ENCODE measurements at places on chromosomes 2 and 18.

- DNase-seq = no peak
These were observed 572 bp downstream of the INPP4A start for GRCh38 chr2:98445177-98445682.

GRCh38 chr2:136715146-136715545 is 50.2 kb upstream of the THSD7B start:
- DNase-seq = no peak

DNA sequence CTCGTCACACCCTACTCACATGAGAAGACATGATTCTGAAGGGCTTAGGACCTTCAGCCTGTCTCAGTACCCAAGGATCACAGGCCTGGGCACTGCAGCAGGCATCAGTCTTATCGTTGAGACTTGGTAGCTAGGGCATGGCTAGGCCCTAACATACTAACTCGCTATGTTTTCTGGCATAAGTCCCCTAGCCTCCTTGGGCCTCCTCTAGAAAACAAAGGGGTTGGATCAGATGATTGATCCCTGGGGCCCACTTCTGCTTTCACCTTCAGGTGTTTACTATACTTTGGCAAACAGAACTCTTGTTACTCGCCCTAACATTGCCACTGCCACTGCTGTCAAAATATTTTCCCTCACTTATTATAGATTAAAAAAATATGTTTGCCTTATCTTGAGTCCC is 44.2 kb downstream of the VSNL1 start:
- no peak for DNase-seq

- no peak for DNase-seq
These were observed 138.5 kb upstream of the RASGRP3 start for GRCh38 chr2:33337981-33338380.

DNA sequence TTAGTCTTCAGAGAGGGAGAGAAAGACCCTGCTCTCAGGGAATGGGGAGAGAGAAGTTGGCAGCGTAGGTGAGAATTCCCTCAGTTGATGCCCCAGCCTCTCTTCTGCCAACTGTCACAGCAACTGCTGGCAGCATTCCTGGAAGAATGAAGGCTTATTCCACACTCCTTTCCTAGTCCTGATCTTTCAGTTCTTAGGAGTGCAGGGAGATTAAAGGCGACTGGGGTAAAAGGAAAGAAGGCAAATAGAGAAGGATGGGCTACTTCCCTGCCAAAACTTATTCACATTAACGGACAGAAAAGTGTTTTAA is 65.9 kb upstream of the ACAA2 start:
- DNase-seq = no peak

GRCh38 chr2:176464886-176465564 is 195.8 kb downstream of the MTX2 start:
- no peak for DNase-seq

DNA sequence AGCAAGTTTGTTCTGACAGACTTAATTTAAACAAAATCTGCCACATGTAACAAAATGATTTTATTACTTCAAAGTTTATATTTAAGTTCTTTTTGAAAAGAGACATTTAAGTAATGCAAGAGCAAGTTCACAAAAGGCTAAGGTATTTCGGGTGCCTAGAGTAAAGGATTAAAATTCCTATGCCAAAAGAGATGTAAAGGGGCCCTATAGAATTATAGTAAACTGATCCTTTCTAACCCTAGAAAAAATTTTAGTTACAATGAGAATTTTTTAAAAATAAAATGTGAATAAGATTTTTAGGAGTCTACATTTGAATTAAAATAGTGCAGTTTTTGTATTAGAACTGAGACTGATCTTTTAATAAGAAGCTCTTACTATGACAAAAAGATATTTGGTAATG is 147.1 kb downstream of the PLEKHA3 start:
- no peak for DNase-seq

DNA sequence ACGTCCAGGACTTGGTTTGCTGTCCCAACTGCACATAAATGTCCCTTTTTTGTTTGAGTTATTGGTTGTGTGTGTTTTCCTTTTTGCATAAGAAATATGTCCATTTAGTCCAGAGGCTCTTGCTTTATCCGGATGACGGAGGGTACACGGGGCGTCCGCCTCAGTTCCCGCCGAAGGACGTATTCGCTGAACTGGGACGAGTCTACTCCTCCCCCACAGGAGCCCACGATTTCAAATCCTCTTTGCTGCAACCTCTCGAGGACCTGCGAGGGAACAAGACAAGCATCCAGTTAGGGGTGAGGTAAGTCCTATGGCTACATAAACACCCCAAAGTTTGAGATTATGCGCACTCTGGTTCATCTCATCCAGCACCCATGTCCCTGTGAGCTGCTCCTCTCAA is 92.7 kb downstream of the KCTD1 start:
- DNase-seq = no peak

- DNase-seq = no peak
These were observed 154.2 kb downstream of the MIB1 start for GRCh38 chr18:21894619-21895367.

DNA sequence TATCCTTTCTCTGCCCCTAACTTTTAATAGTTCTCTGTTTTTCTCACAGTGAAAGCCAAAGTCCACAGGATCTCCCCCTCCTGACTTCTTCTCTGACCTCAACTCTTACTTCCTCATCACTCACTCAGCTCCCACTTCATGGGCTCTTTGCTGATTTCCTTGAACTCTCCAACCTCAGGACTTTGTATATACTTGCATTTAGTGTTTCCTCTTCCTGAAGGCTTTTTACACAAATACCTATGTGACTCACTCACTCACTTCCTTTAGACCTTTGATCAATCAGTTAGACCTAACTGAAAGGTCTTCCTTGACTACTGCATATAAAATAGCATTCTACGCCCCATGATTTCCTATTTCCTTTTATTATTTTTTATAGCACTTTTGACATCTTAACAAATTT is 233.1 kb upstream of the MEX3C start:
- DNase-seq = no peak

DNA sequence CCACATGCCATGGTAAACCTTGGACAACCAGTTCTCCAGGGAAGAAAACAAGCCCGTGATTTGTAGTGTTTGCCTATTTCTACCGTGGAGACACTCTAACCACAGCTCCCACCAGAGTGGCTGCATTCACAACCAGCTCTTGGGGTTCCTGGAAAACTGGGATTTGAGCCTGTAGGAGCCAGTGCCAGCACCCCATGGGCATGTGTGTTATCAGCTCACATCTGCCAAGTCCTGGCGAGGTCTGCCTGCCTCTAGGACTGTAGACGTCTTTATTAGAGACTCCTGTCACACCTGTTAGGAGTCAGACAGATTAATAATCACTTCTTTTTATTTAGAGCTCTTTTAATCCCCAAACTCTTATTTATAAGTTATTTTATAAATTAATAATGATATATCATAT is 41.0 kb downstream of the INPP5D start:
- DNase-seq = no peak

DNA sequence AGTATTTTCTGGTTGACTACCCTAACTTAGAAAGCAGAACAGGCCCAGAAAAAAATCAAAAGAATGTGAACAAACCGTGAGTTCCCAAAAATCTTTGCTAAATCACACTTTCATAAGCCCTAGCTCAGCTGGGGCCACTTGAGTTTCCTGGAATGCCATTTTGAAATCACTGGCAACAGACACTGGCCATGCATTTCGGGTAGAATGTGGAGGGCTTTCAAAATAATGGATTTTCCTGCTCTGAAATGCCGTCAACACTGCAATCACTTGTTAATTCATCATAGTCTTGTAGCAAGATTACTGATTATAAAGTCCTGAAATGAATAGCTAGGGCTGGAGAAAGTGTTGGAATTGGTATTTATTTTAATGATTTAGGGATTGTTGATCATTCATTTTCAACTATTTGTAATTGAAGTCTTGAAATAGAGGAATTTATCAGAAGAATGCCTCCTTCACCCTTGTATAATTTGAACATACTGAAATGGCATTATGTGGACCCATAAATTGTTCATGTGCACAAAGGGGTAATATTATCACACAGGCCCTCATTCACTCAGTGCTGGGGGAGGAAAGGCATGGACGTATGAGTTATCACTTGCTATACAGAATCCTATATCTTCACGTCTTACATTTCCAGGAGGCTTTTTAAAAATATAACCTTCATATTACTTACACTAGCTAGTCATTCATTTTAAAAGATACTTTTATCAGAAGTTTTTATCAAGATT is 134.8 kb downstream of the DTNA start:
- no peak for DNase-seq

DNA sequence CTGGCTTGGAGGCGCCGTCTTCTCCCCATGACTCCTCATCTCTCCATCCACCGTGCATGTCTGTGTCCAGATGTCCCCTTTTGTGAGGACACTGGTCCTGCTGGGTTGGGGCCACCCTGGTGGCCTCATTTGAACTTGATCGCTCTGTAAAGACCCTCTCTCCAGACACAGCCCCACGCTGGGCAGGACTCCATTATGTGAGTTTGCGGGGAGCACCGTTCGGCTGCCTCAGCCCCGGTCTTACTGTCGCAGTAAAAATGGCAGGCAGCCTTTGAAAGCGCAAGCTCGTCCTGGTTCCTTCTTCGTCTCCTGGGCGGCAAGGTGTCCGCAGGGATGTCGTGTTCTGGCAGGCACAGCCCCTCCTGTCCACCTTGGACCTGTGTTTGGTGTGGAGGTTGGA is 17.7 kb downstream of the NFATC1 start:
- no peak for DNase-seq

- no peak for DNase-seq
These were observed 2.9 kb upstream of the SEMA4C start for GRCh38 chr2:96872591-96873349.

GRCh38 chr2:229855116-229855515 is 66.7 kb downstream of the TRIP12 start:
- no peak for DNase-seq

GRCh38 chr18:49149011-49149410 is 198.2 kb upstream of the SMAD7 start:
- DNase-seq = no peak

GRCh38 chr2:233553366-233553765 is 13.2 kb downstream of the USP40 start:
- no peak for DNase-seq

DNA sequence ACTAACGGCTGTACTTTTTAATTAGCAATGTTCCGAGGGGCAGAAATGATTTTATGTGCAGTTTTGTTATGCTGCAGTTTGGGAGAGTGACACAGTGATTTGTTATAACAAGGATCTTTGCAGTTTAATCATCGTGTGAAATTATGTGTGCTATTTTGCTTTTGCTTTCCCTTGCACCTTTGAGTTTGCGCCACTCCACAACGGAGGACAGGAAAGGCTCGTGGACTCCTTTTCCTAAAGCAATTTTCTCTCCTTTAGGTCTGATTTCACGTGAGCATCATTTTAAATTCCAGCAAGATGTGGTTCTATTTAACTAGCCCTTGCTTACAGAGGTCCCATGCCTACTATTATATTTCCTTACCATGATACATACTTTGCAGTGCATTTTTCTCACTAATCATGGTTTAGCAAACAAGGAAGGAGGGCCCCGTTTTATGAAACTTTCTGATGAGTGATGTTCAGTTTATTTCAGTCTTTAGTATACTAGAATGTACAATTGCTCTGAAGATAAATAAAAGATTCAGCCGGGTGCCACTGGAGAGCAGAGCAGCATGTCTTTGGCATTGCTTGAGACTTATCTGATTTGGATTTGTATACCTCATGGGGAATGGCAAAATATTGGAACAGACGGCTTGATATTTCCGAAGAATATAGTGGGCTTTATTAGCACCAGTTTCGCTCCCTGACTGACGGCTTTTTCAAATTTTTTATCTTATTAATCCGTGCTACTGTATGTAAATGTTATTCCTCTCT is 528.2 kb upstream of the FANCL start:
- DNase-seq = no peak

DNA sequence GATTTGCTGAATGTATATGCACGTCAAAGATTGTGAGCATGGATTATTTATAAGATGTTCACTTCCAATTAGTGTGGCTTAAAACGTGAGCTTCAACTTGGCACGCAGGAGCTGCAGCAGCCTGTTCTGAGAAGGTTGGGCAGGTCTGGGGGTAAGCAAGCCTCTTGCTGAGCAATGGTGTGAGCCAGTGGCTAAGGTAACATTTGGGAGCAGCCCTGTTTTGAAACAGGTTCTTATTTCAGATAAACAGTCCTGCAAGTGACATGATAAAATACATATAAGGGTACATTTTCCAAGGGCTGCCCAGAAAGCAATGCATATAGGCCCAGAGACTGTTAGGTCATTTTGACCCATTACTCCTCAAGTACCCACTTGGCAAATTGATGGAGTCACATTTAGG is 415.3 kb downstream of the ZNF521 start:
- DNase-seq = no peak

DNA sequence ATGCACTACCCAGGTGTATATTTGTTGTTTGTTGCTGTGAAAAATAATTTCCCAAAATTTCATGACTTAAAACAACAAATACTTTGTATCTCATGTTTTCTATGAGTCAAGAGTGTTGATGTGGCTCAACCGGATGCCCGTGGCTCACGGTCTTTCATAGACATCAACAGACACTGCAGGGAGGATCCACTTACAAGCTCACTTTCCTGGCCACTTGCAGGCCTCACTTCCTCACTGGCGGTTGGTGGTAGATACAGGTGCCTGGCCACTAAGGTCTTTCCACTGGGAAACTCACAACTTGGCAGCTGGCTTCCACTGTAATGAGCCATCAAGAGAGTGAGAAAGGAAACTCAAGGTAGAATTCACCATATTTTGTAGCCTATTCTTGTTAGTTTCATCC is 662.9 kb downstream of the IRS1 start:
- no peak for DNase-seq

DNA sequence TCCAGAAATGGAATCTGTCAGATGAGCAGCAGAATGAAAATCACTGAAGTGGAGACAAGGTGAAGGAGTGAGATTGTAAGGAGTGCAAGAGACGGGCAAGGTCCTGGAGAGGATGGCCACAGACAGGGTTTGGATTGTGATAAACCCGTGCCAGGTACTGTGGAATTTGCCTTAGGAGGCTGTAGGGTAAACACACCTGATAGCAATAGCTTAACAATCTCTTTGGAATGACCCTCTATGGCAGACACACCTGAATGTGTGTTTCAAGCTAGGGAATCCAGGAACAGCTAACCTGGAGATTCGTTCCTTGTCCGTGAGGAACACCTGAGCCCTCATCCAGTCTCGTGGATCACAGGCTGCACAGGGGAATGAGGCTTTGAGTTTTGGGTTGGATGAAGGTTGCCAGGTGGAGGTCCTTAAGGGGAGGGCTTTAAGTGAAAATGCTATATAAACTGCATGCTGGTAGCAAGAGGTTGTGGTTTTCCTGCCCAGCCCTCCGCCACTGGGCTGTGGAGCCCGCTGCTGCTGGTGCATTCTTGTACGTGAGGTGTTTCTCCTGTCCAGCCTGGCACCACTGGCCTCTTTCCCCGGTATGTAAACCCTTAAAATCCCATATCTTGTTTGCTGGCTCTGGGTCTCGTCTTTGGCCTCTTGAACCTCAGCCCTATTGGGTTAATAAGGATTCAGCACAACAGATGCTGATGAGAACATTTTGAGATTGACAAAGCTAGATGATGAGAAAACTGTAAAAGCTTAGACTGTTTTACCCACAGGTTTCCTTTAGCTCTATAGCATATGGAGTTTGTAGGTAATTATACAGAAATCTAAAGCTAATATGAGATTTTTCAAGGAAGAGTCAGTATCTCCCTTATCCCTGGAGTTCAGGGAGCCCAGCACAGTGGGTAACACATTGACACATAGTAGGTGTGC is 117.9 kb downstream of the ARHGAP15 start:
- no peak for DNase-seq

Data from gastrocnemius medialis (tissue), 4 donors.